Activated CD4-positive, alpha-beta T cell treated with anti-CD3 and anti-CD28 coated beads, Interleukin-2, amount 50 U/mL, for 48 hours (primary cell): ENCODE measurements at places on chromosomes 5 and 9.

DNA sequence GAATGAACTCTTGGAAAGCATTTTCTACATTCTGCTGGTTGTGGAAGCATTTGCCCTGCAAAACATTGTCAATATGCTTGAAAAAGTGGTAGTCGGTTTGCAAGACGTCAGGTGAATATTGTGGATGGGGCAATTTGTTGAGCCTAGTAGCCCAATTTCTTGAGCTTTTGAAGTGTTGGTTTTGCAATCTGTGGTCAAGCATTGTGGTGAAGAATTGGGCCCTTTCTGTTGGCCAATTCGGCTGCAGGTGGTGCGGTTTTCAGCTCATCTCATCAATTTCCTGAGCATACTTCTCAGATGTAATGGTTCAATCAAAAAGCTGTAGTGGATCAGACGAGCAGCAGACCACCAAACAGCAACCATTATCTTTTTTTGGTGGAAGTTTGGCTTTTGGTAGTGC, 426.8 kb upstream of the CDH9 start:
- no peak for DNase-seq

GRCh38 chr5:148042881-148043280, 20.9 kb upstream of the SPINK5 start:
- DNase-seq = no peak

- no peak for DNase-seq
Observed at GRCh38 chr5:154479944-154480750, 2.1 kb upstream of the HAND1 start.

DNA sequence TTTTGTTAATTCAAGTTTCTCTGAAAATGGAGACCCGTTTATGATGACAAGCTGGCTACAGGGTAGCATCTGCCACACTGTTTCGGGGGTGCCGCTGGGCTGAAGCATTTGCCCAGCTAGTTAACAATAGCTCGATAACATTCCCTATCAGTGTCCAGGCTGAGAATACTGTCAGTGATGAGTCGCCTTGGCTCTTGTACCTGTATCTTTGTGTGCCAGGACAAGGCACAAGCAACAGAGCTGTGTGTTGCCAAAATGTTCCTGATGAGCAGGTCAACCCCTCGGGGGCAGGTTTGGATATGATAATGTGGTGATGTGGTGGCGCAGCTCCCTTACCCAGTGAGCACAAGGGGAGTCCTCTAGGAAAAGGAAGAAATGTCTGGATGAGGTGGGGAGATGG, 7.0 kb downstream of the TGFBI start:
- no peak for DNase-seq

- no peak for DNase-seq
Observed at GRCh38 chr5:32369542-32370155, 56.9 kb upstream of the MTMR12 start.

DNA sequence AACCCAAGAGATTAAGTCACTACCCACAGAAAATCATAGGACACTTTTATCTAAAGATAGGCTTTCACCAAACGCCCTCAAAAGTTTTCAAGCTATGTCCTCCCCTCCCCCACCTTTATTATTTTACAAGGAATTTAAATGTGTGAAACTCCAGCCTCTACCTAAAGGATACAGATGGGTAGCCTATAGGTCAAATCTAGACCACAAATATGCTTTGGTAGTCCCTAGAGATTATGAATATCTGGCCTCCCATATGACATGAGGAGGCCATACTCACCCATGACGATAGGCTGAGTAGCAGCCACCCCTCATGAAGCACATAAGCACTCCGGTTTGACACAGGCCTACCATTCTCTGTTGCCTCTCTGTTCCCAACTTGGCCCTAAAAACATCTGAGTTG, 11.9 kb downstream of the SIL1 start:
- DNase-seq = no peak

GRCh38 chr5:56671571-56671970, 143.8 kb upstream of the MAP3K1 start:
- no peak for DNase-seq

DNA sequence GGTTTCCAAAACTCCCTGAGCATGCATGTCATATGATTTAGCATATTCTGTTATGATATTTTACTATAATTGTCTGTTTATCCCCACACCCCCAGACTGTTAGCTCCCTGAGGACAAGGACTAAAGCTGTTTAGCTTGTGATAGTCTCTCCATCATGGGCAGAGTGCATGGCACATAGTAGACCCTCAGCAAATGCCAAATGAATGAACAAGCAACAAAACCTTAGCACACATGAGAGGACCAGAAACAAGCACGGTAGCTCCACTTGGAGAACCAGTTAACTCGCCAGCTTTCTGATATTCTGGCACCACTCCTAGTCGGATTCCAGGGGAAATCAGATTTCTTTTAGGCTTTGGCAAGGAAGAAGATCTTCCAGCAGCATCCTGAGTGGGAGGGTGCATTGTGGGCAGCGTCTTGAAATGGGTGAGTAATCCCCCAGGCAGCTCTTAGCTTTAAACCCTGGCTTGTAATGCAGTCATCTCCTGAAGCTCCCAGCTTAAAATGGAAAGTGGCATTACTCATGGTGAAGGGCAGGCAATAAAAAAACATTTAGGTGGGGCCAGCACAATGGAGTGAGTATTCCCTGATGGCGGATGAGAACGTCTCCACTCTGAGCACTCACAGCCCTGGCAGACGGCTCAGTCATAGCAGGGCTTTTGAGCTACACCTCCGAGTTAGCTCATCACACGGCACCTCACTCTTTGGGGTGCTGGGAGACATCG, 41.1 kb downstream of the FGF1 start:
- DNase-seq = no peak

GRCh38 chr5:73928476-73929070, 302.6 kb downstream of the ARHGEF28 start:
- no peak for DNase-seq

- no peak for DNase-seq
Observed at GRCh38 chr5:63127054-63127453, 548.4 kb downstream of the LRRC70 start.

DNA sequence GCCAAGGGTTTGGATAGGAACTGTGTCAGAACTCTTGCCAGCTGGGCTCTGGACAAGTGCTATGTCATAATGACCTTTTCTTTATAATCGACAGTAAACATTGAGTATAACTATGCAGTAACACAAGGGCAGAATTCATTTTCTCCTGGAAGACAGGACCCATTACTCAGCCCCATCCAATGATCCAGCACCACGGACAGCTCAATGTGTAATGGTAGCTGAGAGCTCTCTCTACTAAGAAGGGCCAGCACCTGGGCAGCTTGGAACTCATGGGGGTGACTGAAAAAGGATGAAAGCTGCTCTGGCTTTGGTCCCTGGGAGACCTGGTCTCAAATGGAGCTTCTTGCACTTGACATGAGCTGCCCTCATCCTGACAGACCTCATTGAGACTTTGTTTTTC, 347.8 kb downstream of the TRIM32 start:
- DNase-seq = no peak

GRCh38 chr5:83802686-83803085, 82.0 kb upstream of the HAPLN1 start:
- no peak for DNase-seq

- DNase-seq = no peak
Observed at GRCh38 chr5:766666-767431, 17.7 kb downstream of the ZDHHC11B start.

DNA sequence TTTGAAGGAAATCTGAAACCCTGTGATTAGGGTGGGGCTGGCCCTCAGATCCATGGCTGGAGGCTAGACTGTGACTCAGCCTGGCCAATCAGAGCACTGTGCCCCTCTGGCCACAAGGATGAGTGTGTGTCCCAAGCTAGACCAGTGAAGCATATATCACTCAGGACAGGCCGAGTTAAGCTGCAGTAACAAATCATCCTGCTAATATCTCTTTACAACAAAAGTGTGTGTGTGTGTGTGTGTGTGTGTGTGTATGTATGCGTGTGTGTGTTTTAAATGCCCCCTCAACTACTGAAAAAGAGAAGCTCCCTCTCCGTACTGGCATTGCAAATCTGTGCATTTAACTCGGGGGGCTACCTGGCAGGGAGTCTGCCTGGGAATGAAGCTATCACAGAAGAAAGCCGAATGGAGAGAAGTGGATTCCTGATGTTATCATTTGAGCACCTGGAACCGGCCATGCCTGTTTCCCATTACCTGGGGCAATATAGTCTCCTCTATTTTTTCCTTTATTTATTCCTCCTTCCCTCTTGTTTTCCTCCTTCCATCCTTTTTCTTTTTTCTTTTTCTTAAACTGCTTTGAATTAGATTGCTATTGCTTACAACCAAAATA, 25.6 kb downstream of the STC2 start:
- DNase-seq = no peak

- DNase-seq = no peak
Observed at GRCh38 chr9:129183495-129184218, 5.6 kb upstream of the IER5L start.

DNA sequence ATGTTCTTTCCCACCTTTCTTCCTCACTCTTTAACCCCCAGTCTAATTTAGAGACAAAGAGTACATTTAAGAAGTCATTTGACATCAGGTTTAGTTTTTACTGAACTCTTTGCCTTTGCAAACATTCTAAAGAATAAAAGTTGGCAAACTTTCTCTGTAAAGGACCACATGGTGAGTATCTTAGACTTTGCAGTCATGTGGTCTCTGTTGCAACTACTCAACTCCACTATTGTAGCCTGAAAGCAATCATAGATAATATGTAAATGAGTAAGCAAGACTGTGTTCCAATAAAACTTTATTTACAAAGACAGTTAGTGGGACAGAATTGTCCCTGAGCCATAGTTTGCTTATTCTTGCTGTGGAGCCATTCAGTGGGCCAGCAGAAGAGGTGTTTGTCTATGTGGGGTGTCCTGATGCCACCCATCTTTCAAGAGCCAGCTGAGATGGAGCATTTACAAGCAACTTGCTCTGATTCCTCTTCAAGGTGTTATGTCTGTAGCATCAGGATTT, 25.4 kb downstream of the ABLIM3 start:
- DNase-seq = no peak

GRCh38 chr5:142969186-142969585, 199.0 kb downstream of the ARHGAP26 start:
- no peak for DNase-seq

DNA sequence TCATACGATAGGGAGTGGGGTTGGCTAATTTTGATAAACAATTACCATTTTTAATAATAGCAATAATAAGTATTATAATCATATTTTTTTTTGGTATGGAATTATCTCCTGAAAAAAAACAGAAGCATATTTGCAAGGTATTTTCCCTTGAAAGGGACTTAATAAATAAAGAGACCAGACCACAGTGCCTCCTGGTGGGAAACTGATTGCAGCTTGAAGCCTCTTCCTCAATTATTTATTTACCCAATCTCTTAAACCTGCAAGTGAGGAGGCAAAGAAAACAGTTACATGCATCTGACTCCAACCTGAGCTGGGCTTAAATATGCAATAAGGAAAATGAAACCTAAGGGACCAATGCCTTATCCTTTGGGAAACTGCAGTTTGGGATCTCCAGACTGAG, 388.1 kb upstream of the ACO1 start:
- DNase-seq = no peak

DNA sequence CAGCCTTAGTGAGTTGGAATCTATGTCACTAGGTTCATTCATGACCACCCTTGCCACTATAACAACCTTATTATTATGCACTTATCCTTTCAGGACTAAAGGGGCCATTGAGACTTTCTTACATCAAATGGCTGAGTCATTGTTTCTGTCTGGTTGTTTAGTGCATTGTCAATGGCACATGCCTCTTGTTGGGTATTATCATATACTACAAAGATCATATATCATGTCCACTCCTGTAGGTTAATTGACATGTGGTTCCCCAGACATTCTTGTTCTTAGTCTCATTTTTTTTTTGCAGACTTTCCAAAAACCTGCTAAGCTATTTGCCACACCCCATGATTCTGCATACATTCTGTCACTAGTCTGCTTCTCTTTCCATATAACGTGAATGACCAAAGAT, 66.7 kb upstream of the PRDM9 start:
- no peak for DNase-seq

DNA sequence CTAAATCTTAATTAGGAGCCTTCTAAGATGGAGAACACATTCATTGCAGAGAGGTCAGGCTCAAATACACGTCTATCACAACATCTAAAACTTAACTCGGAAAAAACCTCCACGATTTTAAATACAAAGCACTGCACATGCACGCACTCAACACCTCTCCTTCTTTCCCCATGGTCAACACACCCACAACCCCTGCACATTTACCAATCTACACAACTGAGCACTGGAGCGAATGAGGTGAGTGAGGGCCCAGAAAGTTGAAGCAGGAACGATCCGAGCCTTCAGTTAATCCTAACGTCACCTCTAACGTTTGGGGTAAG, 278 bp upstream of the NIPSNAP3A start:
- no peak for DNase-seq
